ENCODE measurements at places on chromosomes 3 and 15. TPM values are rescaled to one million over a fixed set of nuclear protein-coding genes. Genes with fewer than 3 reads are reported as not detected.

The IMPG2 gene
- total RNA-seq, result not detected

The CPN2 gene
- not detected for total RNA-seq

- DNase-seq, result no peak
These were observed 26.7 kb downstream of the ISL2 start for GRCh38 chr15:76363251-76363650.

DNA sequence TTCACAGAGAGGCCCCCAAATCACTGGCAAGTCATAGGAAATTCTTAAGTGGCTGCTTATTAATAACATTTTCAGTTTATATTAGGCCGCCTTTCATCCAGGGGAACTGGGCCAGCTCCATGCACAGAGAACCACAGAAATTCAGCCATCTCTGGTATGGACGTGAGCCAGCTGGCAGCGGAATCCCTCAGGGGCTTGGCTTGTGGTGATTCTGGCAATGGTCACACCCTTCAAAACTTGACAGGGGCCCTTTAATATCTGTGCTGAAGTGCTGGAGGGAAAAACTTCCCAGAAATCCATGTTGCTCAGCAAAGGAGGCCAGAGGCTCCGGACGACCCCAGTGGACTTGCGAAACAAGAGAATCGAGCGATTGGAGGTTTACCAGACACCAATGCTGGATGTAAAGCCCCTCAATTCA, 11.3 kb downstream of the PRICKLE2 start:
- DNase-seq, result peak; percentile 29

- DNase-seq, result no peak
These were observed 277.7 kb upstream of the ROPN1 start for GRCh38 chr3:124269619-124270018.

DNA sequence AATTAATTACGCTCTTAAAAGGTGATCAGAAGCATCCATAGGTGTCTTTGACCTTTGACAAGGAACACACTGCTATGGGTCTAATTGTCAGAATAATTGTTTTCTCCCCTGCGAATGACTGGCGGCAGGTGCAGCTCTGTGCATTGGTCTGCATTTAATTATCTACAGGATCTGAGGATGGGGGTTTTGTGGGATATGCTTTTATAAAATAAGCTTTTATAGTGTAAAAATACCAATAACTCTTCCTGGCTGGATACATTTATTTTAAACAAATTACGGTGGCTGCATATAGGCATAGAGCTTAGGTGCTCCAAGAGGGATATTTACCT, 201.6 kb upstream of the RGMA start:
- no peak for DNase-seq

The KAT2B gene
- 1.7 TPM for total RNA-seq

DNA sequence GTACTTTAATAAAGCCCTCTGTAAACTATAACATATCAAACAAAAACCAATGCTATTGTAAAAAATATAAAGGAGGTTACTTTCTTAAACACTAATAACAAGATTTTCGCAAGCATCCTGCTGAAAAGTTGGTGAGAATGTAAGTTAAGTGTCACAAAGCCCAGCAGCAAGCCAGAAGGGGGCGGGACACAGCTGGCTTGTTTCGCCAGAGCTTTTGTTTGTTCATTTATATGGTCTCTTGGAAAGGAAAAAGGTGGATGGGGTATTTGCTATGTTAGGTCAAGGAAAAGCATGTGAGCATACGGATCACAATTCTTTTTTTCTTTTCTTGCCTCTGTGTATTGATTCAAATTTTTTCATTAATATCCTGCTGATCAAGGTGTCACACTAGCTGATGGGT, 59.9 kb downstream of the HACD2 start:
- DNase-seq, result no peak

DNA sequence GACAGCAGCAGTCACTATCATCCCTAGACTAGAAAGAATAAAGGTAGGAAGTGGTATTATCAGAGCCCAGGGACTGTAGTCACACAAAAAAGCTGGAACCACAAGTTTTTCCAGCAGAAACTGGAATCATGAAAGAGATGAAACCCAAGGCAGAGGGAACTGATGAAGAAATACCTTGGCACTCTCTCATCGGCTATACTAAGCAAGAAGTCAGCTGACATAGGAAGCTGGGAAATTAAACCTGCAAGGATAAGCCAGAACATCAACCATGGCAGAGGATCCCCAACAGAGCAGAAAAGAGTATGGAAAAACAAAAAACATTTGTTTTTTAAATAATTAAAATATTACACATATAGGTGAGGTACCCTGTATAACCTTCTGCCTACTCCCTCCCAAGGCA, 86.5 kb downstream of the AQR start:
- DNase-seq, result no peak

- DNase-seq, result peak; percentile 76
These were observed 56.4 kb downstream of the UMPS start for GRCh38 chr3:124786511-124787241.

DNA sequence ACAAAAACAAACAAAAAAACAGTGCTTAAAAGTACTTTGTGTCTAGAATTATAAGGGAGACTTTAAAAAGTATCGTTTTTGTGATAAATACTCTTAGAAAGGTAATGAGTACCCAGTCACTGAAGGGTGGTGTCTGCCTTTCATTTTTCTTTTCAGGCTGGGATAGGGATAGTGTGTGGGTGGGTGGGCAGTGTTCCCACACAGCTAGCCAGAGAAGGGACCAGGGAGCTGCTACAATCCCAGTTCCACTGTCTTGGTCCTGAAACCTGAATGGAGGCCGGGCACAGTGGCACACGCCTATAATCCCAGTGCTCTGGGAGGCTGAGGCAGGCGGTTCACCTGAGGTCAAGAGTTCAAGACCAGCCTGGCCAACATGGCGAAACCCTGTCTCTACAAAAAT, 2.1 kb downstream of the GK5 start:
- DNase-seq, result no peak

DNA sequence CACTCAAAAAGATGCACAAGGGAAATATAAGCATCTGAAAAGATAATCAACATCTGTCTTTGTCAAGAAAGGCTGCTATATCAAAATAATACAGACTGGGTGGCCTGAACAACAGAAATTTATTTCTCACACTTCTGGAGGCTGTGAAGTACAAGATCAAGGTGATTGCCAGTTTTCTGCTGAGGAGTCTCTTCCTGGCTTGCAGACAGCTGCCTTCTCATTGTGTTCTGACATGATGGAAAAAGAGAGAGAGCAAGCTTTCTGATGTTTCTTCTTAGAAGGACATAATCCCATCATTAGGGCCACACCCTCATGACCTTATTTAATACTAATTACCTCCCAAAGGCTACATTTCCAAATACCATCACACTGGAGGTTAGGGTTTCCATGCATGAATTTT, 1573.3 kb downstream of the SI start:
- no peak for DNase-seq

The WDR93 gene
- 0.08 TPM for total RNA-seq

DNA sequence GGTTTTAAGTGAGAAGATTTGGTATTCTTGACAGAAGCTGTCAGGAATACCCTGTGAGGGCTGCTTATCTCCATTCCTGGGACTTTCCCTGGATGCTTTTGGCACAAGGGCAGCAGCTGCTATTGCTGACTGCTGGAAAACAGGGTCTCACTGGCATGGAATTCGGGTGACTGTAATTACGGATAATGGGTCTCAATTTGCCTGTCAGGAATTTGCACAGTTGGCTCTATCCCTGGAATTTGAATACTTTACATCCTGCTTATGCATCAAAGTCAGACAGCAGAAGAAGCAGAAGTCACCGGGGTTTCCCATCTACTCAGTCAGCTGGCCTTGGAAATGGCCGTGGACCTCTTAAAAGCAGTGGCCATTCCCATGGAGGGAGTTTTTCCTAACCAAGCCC, 25.9 kb upstream of the AKAP13 start:
- no peak for DNase-seq

- no peak for DNase-seq
These were observed 44.2 kb downstream of the SOX2 start for GRCh38 chr3:181755959-181756358.

DNA sequence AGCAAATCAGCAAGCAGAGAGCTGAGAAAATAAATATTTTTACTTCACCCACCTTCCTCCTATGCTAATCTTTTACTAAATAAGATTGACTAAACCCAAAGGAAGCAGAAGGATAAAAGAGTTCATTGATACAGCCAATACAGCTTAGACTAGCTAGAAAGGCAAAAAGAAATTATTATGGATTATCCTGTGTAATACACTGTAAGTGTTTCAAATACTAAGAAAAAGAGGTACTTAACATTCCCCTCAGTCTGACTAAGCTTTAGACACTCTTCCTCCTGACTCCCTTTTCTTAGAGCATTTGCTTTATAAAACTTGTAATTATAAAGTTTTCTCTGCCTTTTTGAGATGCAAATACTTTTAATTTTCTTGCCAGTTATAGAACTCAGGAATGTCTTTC, 848.9 kb upstream of the CADM2 start:
- DNase-seq, result no peak

GRCh38 chr3:40020689-40021088, 211.3 kb downstream of the MYRIP start:
- DNase-seq, result no peak

The RETNLB gene
- total RNA-seq, result 2.2 TPM

GRCh38 chr3:3800685-3801493, 1.7 kb downstream of the LRRN1 start:
- DNase-seq, result no peak

The ATP13A4 gene
- 0.23 TPM for total RNA-seq

- peak; percentile 90 for DNase-seq
These were observed 169.0 kb upstream of the TSC22D2 start for GRCh38 chr3:150238995-150239619.

DNA sequence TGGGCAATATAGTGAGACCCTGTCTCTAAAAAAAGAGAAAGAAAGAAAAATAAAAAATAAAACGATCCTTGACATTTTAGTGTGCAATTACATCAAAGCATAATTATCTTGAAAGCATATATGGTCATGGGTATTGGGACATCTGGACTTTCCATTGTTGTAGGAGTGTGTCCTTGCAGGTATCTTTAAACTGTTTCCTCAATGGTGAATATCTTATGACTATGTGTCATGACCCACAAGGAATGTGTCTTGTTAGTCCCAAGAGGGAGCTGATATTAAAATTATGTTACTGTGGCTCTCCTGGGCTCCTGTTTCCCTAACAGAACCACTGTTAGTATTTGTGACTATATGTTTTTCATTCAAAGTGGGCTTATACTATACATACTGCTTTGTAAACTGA, 26.6 kb downstream of the EIF1B start:
- no peak for DNase-seq

The PLAAT1 gene
- not detected for total RNA-seq

The SLC12A8 gene
- total RNA-seq, result 61.3 TPM

The PRSS50 gene
- total RNA-seq, result not detected

The ACTL6A gene
- total RNA-seq, result 94.7 TPM

The NAALADL2 gene
- 4.4 TPM for total RNA-seq

- DNase-seq, result no peak
These were observed 45.7 kb downstream of the B3GNT5 start for GRCh38 chr3:183298701-183299153.

The RARRES1 gene
- 79.2 TPM for total RNA-seq

GRCh38 chr15:25801586-25802284, 61.4 kb downstream of the ATP10A start:
- no peak for DNase-seq

The CPLX3 gene
- 0.25 TPM for total RNA-seq

DNA sequence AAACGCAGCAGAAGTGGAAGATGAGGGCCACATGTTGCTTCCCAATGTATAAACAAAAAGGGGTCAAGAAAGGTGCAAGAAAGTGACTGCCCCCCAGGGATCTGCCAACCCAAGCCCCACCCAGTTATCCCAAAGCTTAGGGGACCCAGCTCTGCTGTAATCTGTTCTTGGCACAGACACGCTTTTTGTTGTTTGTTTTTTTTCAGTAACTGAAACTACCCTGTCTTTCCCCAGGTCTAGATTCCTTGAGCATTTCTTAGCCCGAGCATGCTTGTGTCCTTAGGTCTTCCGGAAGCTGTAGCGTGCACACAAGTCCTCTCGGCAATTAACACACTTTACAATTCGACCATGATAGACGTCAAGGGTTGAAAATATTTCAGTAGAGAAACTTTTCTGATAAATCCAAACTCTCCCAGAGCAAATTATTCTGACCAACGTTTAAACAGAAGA, 8.5 kb upstream of the PPARG start:
- no peak for DNase-seq

The ATP13A5 gene
- total RNA-seq, result not detected

DNA sequence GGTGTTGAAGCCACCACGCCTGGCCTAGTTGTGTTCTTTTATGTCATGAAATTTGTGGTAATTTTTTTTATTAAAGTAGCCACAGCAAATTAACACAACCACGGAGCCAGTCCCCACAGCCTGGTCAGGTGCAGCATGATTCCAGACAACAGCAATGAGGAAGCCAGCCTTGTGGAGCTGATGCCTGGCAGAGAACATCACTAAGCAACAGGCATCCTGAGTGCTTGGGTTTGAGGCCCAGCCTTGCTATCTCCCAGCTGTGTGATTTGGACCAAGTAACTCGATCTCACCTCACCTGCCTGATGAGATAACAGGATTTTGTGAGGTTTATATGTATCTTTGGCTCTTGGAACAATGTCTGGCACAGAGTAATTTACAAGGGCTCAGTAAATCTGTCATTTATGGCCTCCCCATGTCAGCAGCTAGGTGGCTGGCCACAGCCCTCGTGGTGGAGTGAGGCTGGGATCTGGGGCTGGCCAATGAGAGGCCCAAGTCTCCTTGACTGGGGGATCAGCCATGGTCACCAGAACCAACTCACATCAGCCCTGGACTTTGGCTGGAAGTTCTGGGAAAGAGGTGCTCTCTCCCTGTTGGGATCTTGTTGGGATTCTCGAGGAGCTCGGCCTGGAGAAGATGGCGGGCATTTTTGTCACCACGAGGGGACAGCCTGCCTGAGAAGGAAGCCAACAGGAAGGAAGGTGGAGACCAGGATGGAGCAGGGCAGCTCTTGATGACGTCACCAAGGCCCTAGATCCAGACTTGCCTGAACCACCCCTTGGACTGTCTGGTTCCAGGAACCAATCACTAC, 22.8 kb upstream of the FLNB start:
- no peak for DNase-seq
